MM.1S (cell line): ENCODE measurements at places on chromosomes 4 and X.

GRCh38 chr4:124964251-124964650 lies 251.7 kb upstream of the ANKRD50 start:
- no peak for DNase-seq

DNA sequence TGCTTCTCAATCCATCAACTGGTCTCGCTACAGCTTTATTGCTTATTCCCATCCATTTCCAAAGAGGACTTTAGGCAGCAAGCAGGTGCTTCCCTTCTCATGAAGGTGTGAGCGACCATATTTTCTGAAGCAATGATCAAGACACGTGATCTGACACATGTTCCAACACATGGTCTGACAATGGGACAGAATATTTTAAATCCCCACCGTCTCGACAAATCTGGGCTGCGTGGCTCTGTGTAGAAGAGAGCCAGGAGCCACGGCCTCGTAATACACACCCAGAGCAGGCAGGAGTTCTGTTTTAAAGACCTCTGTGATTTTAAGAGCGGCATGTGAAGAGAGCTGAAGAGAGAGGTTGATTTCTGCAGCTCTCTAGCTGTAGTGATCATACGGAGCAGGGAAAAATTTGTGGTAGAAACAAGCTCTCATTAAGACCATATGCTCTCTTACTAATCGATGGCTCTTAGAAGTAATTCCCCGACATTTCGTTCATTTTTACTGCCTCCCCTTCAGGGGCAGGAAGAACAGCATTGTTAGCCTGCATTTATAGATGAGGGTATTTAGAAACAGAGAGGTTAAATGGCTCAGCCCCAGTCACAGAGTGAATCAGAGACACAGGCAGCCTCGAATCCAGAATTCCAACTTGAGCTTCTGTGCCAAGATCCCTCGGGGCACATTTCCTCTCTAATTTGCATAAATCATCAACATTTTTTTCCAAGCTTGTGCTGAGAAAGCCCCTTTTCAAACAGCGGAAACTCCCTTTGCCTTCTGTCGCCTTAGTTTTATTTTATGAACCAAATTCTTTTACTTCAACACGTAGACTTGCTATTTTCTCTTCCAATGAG lies 91.0 kb upstream of the BCOR start:
- DNase-seq = no peak

DNA sequence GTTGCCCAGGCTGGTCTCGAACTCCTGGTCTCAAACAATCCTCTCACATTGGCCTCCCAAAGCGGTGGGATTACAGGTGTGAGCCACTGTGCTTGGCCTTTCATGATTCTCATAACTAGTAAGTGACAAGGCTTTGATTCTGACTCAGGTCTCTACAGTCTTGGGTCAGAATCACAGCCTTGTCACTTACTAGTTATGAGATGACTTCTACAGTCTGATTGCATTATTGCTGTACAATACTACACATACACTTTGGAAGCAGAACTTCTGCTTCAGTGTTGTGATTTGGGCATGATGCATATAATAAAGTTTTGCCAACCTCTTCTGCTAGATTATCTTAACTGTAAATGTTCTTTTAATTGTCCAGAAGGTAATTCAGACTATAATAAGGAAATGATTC lies 123.3 kb downstream of the KDM6A start:
- no peak for DNase-seq

GRCh38 chrX:79259073-79259689 lies 108.0 kb downstream of the ITM2A start:
- DNase-seq = peak; percentile 93

DNA sequence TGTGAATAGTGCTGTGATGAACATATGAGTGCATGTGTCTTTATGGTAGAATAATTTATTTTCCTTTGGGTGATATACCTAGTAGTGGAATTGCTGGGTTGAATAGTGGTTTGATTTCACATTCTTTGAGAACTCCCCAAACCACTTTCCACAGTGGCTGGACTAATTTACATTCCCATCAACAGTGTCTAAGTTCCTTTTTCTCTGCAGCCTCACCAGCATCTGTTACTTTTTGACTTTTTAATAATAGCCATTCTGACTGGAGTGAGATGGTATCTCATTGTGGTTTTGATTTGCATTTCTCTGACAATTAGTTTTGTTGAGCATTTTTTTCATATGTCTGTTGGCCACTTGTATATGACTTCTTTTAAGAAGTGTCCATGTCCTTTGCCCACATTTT lies 29.1 kb downstream of the JADE3 start:
- no peak for DNase-seq

GRCh38 chr4:111016416-111016815 lies 393.5 kb upstream of the PITX2 start:
- DNase-seq = no peak

DNA sequence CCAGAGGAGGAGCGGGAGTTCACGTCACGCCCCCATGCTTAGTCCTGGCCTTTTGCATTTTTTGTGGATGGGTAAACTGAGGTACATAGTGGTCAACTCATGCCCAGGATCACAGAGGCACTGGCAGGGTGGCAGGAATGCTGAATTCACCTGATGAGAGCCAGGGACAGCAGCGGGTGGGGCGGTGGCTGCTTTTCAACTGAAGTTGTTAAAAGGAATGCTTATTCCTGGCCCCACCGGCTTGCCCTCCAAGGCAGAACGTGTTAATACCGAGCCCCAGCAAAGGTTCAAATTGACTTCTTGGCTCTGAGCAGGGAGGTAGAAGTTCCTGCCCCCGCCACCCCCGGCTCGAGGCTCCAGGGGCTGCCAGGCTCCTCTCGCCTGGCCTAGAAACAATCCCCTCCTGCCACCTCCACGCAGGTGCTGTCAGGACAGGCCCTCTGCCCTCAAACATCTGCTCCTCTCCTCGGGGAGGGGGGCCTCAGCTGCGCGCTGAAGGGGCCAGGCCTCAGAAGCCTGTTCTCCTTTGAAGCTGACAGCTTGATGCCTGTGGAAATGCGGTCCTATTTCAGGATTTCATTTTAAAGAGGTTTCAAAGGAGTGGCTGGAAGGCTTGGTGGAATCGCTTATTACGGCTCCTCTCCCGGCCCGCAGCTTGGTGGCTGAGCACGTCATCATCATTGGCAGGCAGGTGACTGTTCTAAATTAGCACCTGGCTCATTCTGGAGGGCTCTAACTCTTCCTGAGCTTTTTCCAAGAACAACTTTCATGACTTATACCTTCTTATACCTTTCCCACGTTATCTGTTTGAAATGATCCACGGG lies 93.0 kb downstream of the PHKA2 start:
- no peak for DNase-seq

DNA sequence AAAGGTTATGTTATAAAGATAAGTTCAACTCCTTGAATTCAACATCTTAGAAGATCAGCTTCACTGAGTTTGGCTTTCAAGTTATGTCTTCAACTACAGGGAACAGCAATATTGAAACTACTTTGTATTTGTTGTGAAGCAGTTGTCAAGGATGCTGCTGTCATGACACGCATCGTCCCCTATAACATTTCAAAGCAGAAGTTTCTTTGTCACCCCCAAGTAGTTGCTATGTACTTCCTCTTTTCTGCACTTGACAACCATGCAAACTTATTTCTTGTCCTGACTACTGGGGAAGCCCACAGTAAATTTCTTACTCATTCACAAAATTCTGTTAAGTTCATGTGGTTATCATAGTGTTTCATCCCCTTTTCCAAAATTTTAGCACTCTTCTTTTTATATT lies 14.3 kb downstream of the ANTXR2 start:
- DNase-seq = peak; percentile 59

GRCh38 chrX:130952266-130953043 lies 49.4 kb upstream of the ENOX2 start:
- DNase-seq = no peak

DNA sequence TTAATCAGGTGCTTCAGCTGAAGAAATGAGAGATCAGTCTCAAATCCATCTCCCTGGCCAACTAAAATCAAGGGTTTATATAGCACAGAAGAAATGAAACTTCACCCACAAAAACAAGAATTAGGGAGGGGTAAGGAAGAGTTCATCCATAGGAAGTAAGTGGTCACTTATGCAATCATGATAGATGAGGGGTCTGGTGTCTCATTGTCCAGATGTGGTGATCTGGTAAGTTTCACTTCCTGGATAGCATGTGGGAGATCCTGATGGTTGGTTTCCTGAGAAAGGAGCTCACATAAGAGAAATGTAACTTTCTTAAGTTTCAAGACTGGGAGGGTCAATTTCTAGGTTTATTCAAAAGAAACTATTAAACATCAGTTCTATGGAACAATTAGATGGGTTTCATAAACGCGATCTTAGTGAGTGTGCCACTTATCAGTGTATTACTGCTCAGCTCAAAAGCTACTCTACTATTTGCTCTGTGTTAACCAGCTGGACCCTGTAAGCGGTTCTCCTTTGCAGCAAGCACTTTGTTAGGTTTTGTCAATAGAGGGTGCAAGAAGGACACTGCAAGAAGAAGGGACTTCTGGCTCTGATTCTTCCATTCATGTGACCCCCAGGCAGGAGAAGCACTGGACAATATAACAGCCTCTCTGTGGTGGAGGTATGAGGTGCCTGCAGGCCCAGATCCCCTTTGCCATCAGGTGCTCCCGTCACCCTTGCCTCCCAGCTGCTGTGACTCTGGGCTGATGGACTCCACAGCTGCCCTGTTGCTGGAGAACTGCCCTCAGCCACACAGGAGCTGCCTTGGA lies 35.4 kb upstream of the HPSE start:
- DNase-seq = no peak

DNA sequence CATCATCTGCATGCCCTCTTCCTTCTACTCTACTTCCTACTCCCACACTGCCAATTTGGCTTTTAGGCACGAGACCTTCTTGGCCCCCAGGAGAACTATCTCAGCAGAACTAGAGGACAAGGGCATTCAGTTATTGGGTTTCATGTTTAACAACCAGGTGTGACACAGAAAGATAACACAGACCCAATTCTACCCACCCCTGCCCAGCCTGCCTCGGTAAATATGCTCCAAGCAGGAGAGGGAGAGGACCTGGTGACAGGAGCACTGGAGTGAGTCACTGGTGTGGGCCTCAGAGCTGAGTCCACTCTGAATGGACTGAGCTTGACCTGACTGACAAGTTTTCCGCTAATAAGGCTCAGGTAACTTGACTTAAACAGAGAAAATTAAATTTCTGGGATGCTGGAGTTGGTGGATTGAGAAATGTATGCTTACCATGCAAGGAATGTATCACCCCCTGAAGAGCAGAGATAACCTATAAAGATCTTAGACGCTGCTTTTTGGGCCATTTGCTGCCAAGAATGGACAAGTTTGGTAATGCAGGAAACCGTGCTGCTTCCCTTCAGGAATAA lies 52.5 kb downstream of the CASP3 start:
- DNase-seq = no peak

DNA sequence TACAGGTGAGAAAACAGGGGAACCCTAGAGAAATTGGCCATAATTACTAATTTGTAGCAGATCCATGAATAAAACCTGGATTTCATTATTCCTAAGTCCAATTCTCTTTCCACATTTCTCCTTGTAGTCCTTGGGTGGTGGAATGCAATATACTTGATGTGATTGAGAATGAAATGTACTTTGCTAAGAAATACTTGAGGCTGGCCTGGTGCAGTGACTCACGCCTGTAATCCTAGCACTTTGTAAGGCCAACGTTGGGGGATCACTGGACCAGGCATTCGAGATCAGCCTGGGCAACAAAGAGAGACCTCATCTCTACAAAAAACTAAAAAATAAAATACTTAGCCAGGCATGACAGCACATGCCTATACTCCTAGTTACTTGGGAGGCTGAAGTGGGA lies 15.9 kb downstream of the TMEM184C start:
- no peak for DNase-seq

DNA sequence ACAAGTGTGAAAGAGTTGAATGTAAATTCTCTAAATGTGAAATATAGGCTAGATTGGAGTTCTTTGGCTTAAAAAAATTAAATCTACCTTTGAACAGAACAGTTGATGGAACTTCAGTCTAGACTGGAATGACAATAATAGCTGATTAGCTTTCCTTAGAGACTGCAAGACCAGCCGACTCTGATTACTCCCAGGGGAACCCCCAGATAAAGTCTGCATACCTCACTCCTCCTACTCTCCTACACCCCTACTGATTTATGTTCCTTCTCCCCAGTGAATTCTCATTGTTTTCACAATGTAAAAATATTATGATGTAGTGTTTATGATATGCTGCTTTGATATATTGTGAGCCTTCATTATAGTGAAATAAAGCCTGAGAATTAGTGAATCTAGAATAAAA lies 241.3 kb downstream of the CFAP299 start:
- DNase-seq = no peak

- no peak for DNase-seq
These were observed 111.0 kb downstream of the FAM53A start for GRCh38 chr4:1572964-1573720.

- no peak for DNase-seq
These were observed 155.8 kb upstream of the HAND2 start for GRCh38 chr4:173685831-173686210.

GRCh38 chrX:122626871-122627270 lies 557.2 kb upstream of the GRIA3 start:
- no peak for DNase-seq

GRCh38 chr4:77190053-77190452 lies 33.0 kb downstream of the CCNG2 start:
- no peak for DNase-seq

DNA sequence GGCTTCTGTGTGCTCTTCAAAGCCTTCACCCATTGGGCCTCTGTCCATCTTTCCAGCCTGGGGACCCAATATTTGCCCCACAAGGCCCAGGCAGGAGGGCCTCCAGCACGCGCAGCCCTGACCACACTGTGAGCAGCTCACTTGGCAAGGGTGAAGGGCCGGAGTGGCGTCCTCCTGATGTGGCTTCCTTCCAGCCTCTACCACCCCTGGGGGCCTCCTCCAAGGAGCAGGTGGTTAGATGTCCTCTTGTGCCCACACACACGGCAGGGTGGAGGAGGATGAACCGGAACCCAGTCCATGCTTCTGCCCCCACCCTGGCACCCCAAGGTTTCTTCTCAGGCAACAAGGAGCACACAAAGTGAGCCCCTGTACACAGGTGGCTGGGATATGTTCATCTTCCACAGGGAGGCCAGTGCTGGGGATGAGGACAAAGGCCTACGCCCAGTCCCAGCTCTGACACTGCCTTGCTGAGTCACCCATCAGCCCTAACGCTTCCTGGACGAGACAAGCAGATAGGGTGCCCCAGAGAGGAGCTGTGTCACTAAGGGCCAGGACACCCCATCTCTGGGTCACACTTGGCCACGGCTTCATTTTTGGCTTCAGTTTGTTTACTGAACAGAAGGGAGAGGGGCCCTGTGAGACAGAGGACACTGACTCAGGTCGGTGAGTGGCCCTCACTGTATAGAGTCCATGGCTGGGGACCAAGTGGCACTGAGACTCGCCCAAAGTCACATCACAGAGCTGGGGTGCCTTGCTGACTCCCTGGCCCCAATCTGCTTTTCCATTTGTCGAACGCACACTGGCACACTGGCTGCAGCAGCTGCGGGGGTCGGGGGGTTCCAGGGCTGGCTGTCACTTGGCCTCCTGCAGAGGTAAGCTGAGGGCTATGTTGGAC lies 1.9 kb downstream of the UBL4A start:
- DNase-seq = no peak

GRCh38 chr4:89704651-89705395 lies 132.1 kb downstream of the SNCA start:
- DNase-seq = no peak

GRCh38 chr4:67714248-67714583 lies 13.3 kb upstream of the UBA6 start:
- DNase-seq = no peak
